ENCODE measurements at places on chromosomes 3 and 15. TPM values are rescaled to one million over a fixed set of nuclear protein-coding genes. Genes with fewer than 3 reads are reported as not detected.

- no peaks in the 10 kb centered on the region for H3K27me3 ChIP-seq
- peak; percentile 66 for DNase-seq
- no peaks in the 10 kb centered on the region for H3K36me3 ChIP-seq
These were observed at the start of gene FOXB1 for GRCh38 chr15:60004009-60004845. Gene FOXB1, plus strand, starts transcription at chr15:60004311. Its CDS starts 653 bp downstream, at chr15:60004964.

GRCh38 chr3:169310184-169310939 is 353.1 kb downstream of the MECOM start:
- H3K27ac ChIP-seq: peak overlapping the region; percentile 13
- H3K27me3 ChIP-seq: no peaks in the 10 kb centered on the region
- no peak overlapping the region for H3K4me3 ChIP-seq
- no peaks in the 10 kb centered on the region for H3K36me3 ChIP-seq

DNA sequence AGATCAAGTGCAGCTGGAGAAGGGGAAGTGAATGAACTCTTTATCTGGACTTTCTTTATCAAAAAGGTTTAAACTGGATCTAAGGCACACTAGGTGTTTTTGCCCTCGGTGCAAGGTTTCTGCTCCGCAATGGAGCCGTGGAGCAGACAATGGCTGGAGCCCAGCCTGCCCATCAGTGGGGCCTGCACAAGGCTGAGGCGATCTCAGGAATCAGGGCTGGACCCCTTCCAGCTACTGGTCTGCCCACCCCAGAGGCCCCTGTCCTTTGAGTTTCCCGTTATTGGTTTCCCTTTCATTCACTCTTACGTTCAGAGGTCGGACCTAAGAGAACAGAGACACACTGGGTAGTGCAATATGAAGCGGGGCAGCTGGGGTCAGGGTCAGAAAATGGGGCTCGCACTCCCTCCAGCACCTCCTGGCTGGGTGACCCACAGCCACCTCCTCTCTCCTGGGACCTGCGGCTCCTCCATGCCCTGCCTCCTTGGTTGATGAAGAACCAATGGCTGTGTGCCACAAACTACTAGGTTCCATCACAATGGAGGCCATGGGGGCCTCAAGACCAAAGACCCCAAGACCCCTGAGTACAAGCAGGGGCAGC is 164.6 kb downstream of the CHSY1 start:
- DNase-seq: no peak
- H3K27ac ChIP-seq: no peak overlapping the region
- no peaks in the 10 kb centered on the region for H3K27me3 ChIP-seq
- H3K4me3 ChIP-seq: no peak overlapping the region
- no peaks in the 10 kb centered on the region for H3K4me1 ChIP-seq

Gene SLC9C1
- total RNA-seq: not detected

Gene SPINK8
- not detected for total RNA-seq

Gene NEK10
- total RNA-seq: 4.3 TPM

All from PC-9 (cell line).